ENCODE measurements at places on chromosomes 7 and 10.

DNA sequence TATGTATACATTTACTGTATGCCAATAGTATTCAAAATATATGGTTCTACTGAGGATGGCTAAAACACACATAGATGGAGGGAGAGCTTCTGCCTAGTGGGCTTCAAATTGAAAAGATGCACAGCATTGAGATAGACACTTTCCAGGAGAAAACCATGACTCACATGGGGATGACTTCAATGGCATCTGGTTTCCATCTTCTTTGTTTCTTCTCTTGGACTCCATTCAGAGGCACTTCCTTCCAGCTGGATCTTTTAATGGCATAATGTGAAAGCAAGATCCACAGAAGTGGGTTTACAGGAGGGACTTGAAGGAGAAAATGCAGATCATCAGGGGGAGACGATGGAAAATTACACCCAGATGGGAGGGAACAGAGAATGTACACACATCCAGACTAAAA is 84.9 kb downstream of the ZNF365 start:
- no peak for DNase-seq

DNA sequence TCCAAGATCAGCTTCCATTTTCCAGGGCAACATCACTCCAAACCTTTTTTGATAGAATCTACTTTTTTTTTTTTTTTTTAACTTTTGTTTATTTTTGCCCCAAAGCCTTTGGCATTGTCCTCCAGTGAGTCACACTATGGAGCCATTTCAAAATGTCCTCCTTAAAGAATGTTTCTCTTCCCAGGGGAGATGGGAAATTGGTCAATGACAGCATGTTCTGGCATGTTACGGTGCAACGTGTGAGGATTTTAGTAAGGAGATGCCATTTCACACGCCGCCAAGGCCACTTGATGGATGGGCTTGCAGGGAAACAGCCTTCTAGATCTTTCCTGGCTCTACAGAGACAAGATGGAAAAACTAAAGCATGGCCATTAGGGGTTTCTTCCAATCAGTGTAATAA is 30.7 kb upstream of the TRIL start:
- DNase-seq = no peak

DNA sequence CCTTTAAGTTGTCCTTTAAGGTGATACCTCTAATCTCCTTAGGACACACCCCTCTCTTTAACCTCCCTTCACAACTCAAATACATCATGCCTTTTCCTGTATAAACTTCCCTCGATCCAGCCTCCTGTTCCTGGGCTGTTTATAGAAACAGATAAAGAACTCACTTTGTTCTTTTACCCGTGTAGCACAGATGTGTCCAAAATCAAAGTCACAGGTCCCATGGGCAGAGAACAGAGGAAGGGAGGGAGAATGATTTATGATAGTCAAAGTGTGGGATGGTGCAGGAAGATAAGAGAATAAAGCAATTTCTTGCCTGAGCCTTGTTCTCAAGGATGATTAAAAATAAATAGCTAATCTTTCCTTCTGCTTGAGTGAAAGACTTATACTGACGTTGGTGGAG is 50.3 kb upstream of the CABCOCO1 start:
- no peak for DNase-seq

GRCh38 chr7:55563596-55564325 is 8.5 kb downstream of the VOPP1 start:
- no peak for DNase-seq

GRCh38 chr7:110854651-110855050 is 236.3 kb upstream of the LRRN3 start:
- no peak for DNase-seq

- DNase-seq = no peak
Observed at GRCh38 chr10:100216006-100216405, 13.4 kb downstream of the CHUK start.

DNA sequence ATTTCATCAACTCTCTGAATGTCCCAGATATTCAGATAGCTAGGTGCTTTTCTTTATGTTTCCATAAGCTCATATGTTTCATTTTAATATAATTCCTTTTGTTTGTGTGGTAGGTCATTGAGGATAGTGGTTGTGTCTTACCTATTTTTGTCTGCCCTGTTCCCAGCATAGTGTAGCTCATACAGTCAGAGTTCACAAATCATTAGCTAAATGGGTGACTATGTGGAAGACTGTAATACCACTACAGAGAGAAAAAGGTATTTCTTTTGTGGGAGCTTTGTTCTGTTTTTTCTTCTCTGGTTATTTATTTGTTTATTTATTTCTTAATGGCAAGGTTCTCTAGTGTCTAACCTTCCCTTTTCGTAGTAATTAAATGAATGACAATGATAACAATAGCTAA is 39.8 kb downstream of the EXOC4 start:
- DNase-seq = no peak

DNA sequence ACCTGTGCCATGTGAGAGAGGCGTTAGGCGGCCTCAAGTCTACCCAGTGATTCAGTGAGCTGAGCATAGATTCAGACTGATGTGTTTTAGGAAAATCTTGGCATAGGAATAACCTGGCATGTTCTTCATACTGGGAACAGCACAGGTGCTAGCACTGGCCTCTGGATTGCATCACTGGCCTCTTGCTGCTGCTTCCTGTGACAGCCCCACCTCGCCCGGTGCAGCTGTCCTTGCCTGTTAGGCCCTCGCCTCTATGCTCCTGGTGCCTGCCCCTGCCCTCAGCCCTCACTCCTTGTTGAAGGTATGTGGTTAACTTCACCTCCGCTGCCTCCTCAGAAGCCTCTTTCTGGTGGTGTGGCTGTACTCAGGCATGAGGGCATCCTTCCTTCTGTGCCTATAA is 46.2 kb downstream of the BLNK start:
- DNase-seq = no peak

DNA sequence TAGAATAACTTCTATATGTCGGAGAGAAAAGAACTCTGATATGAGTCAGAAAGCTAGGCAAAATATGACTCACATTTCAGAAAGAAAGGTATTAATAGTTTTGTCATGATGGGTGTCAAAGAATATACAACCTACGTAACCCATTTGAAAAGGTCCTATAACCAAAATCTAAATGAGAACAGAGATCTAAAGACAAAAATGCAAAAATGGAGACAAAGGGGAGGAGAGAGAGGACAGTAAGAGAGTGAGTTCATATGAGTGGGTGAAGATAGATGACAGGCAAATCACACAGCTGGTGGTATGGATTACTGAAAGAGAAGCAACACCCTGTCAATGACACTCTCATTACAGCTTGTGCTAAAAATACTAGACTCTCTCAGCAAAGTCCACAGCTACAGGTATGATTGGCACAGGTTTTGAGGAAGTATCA is 25.6 kb downstream of the ANKMY2 start:
- no peak for DNase-seq

GRCh38 chr10:126315494-126316177 is 72.6 kb downstream of the ADAM12 start:
- no peak for DNase-seq

GRCh38 chr10:133350950-133351329 is 3.8 kb downstream of the PRAP1 start:
- no peak for DNase-seq

All from CD4-positive, alpha-beta T cell treated with Interferon alpha-2 for 1 hour (primary cell).